Astrocyte (in vitro differentiated cells and primary cell): ENCODE measurements at places on chromosomes 11 and 22.

- DNase-seq, result peak; percentile 17
These were observed 41.9 kb downstream of the SVIP start for GRCh38 chr11:22787551-22788162.

DNA sequence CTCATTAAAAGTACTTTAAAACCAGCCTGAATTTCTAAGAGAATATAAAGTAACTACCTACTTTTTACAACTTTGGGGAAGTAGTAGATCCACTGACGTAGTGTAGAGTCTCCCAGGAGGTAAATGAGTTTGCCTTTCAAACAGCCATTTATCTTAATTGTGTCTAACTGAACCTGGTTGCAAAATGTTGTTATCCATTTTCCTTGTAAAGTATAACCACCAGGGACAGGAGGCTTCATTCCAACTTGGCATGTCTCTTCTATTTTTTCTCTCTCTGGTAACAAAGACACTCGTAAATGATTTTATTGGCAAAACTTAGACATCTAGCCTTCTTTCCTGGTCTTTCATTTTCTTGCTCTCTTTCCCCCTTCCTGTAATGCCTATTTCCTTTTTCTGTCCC is 36.9 kb downstream of the NXPE1 start:
- DNase-seq, result no peak

GRCh38 chr11:69874178-69874983 is 55.2 kb upstream of the FGF3 start:
- DNase-seq, result no peak

- DNase-seq, result no peak
These were observed 2.4 kb downstream of the LRRC10B start for GRCh38 chr11:61510974-61511373.

DNA sequence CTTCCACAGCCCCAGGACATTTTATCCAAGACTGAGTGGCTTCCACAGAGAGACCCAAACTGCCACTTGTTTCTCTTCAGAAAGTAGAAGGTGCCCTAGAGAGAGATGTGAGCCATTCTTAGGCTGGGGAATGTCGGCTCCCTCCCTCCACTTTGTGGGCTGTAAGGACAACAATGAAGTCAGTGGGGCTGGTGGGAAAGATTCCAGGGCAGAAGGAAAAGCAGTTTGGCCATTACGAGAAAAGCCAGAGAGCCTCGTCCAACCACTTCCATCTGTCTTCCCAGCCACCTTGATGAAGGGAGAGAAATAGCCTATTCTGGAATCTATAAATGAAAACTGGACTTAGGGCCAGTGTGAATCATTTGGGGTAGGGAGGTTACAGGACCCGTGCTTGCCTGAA is 382.5 kb downstream of the NXPE2 start:
- DNase-seq, result peak; percentile 59

- no peak for DNase-seq
These were observed 61.5 kb downstream of the ADAMTS15 start for GRCh38 chr11:130509942-130510341.

DNA sequence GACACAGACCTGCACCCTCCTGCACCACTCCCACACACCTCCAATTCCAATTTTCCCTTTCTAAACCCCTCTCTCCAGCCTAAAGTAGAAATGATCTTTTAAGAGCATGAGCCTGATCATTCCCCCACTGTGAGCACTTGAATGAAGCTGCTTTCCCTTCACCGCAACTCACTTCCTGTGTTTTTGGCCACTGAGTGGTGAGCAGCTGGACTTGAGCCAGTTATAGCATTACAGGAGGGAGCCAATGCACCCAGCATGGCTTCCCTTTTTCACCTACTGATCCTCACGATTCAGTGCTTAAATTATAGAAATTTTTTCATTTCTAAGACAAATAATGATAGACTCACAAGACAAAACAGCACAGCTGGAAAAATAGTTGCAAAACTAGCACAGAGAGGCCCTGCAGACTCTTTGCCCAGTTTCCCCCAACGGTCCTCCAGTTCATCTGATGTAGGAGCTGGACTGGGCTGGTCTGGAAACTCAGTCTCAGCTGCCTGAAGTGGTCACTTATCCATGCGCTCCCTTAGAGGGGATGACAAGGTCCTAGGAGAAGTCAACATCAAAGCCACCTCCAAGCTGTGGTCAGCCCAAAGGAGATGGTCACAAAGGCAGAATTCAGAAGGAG is 9.7 kb upstream of the APOL4 start:
- DNase-seq, result peak; percentile 64

GRCh38 chr11:128316541-128317227 is 270.7 kb downstream of the ETS1 start:
- no peak for DNase-seq

DNA sequence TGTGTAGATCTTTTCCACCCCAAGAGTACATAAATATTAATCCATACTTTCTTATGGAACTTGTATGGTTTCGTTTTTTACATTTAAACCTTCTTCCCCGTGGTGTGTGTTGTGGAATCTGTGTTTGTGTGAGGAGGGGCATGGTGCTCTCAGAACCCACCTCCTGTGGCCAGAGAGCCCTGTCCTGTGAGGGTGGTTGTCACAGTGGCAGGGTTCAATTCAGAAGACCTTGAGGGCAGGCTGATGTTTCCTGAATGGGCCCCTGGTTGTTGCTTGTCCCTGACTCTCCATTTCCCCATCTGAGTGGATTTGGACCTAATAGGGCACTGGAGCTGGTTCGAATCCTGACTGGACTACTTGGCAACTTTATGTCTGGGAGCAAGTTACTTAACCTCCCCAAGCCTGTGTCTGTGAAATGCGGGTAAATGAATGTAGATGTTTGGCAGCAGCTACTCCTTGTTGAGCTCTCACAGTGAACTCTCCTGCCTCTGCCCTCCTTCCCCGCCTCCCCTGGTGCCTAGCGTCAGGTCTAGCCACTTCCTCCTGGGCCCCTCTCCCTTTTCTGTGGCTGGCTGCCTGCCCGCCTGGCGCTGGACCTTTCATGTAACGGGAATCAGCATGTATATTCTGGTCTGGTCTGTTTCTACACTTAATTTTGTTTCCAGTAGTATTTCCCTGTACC is 7.3 kb downstream of the NEAT1 start:
- peak; percentile 72 for DNase-seq

- peak; percentile 73 for DNase-seq
These were observed 950 bp downstream of the FERMT3 start for GRCh38 chr11:64207256-64208085.

DNA sequence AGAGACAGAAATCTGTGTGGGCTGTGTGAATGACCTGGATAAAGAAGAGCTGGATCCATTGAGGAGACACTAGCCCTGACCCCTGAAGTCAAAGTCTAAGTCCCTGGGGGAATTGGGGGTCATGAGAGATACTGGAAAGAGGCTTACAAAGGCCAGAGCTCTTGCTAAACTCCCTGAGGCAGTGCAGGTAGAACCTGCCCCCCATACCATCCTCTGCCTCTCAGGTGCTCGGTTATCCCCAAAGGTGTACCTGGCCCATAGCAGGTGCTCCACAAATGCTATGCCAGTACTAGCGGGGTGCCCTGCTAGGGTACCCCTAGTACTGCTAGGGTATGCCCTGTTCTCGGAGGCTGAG is 19.1 kb upstream of the SCARF2 start:
- no peak for DNase-seq

GRCh38 chr11:118201966-118202365 is 22.8 kb downstream of the JAML start:
- DNase-seq, result no peak

DNA sequence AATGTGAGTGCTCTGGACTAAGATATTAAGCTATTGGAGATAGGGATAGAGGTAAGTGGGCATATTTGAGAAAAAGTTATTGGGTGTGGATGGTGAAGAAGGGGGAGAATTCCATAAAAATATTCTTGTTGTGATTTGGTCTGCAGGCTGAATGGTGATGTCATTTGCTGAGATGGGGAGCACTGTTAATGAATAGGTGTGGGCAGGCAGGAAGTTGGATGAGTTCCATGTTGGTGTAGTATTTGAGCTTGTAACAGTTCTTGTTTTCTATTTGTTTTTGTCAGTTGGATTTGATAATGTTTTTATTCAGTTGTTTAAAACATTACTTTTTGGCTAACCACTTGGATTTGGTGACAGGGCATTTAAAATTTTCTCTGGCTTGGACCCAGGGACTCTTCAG is 168.8 kb downstream of the C11orf87 start:
- DNase-seq, result peak; percentile 6

GRCh38 chr11:101215069-101215468 is 85.5 kb upstream of the PGR start:
- no peak for DNase-seq

GRCh38 chr11:77129069-77129841 is 1.2 kb downstream of the MYO7A start:
- DNase-seq, result no peak

DNA sequence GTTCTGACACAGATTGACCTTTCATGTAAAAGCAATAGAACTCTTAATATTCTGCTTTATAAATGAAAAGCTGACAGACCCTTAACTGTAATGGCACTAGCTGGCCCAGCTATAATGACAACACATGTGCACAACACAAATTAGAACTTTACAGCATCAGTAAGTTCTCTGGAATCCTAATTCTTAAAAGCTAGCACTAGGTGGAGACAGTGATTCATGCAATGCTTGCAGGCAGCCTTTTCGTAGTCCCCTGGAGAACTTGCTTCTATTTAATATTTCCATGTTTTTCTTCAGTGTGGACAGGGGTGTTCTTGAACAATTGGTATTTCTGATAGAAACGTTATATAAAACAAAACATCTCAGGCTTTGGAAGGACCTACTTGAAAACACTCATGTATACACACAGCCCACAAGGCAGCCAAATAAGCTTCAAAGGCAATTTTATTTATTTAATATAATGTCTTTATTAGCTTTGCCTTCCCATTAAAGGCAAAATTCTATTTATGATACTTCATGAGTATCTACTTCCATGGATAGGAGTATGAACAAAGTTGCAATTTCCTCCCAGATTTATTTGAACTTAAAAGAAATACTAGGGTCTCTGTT is 374.3 kb upstream of the MPPED2 start:
- DNase-seq, result peak; percentile 24

- no peak for DNase-seq
These were observed 205.7 kb downstream of the SNX19 start for GRCh38 chr11:130710497-130711012.

- DNase-seq, result no peak
These were observed 73.7 kb downstream of the SCN3B start for GRCh38 chr11:123580557-123581275.

DNA sequence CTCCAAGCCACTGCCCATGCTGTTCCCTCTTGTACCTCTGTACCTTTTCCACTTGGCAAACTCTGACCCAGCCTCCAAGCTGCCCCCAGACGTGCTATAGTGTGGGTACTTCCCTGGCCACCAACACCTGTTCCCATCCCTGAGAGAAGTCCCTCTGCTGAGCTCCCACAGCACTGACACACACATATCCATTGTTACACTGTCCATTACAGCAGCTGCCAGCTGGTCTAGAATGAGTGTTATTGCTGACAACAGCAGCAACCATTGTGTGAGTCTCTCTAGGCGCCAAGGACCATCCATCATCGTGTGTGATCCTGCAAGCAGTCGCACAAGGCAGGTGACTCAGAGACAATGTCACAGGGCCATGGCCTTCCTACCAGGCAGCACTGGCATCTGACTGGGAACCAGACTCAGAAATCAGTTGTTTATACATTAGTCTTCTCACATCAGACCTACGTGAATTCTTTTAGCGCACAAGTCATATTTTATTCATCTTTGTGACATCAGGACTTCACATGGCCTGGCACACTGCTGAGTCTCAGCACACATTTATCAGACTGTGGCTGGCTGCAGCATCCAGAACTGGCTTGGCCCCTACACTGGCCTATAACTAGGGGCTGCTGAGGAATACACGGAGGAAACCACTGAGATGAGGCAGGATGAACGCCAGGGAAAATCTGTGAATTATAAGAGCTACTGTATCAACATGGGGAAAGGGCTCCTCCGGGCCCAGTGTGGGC is 56.4 kb downstream of the SGSM3 start:
- DNase-seq, result peak; percentile 84

DNA sequence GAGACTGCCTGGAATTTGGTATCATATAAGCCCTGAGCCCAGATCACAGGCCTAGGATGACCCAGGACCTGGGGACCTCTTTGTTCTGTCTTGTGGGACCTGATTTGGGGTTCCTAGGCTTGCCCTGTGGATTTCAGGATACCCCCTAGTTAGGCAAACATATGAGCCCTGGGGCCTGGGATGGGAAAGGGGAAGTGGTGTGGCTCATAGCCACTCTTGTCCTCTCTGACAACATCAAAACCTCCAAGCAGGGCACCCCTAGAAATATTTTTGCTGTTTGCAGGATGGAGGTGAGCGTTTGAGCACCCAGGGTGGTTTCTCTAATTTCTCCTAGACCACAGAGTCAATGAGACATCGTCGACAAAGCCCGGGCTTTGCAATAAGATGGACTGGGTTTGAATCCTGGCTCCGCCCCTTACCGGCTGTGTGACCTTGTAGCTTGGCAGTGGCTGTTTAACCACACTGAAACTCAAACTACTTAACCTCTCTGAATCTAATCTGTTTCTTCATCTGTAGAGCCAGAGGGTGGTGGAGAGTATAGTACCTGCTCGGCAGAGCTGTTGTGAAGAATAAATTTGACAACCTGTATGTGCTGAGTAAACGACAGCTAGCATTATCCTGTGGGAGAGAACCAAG is 5.3 kb upstream of the LRRC10B start:
- DNase-seq, result no peak

DNA sequence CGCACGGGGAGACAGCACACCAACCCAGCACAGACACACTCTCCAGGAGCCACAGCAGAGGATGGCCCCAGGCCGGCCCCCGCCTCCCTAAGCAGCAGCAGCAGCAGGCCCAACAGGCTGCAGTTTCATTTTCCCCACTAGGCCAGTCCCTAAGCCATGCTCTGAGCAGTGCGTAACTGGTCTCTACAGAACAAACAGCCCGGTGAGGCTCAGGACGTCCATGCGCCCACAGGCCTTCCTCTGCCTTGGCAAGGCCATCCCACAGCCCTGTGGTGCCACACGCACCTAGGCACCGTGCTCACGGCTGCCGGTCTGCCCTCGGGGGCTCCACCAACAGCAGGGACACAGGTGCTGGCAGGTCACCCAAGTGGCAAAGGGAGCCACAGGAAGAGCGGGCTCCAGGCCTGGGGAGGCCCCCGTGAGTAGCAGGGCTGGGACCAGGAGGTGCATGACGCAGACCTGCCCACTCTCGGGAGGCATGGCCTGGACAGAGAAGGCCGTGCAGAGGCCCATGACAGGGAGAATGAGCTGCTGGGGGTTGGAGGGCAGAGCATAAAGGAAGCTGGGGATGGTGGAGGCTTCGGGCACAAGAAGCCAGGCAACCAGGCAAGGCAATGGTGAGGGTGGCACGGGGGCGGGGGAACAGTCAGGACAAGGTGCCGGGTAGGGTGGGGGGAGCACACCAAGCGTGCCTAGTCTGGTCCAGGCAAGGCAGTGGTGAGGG is 1.4 kb upstream of the MOB2 start:
- no peak for DNase-seq

GRCh38 chr11:107707215-107707671 is 4.6 kb downstream of the SLN start:
- DNase-seq, result no peak

- no peak for DNase-seq
These were observed 32.8 kb downstream of the KCNE3 start for GRCh38 chr11:74434528-74434927.

DNA sequence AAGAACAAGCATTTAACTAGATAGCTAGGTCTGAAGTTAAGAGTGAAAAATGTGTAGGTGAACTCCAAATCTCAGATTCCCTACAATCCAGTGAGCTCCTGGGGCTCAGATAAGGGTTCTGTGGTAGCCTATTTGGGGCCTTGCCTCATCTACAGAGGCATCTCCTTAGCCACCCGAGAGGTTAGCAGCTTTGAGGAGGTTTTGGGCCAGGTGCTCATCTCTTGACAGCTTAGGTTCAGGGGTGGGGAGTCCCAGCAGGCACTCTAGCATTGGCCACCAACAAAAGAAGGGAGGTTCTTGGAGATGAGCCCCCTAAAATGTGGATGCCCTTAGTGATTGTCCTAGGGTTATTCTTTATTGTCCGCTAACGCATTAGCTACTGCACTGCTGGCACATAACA is 184.4 kb upstream of the B3GAT1 start:
- no peak for DNase-seq
